ENCODE measurements at places on chromosomes 13 and 19.

GRCh38 chr19:32191921-32192320 lies 153.5 kb upstream of the ZNF507 start:
- DNase-seq: no peak

DNA sequence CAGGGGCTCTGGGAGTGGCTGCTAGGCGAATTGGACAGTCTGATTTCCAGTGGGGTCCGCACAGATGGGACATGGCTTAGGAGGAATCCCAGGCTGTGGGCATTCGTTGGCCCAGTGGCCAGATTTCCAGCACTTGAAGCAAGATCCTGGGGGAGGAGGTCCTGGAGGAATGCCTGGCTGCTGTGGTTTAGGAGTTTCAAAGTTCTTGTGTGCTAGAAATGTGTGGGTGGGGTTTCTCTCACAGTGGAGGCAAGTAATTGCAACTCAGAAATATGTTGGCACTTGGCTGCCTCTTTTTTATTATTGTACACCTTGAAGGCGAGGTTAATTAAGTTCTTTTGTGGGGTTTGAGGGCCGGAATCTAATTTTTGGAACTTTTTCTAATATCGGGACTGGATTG lies 17.1 kb downstream of the IGFL3 start:
- no peak for DNase-seq

DNA sequence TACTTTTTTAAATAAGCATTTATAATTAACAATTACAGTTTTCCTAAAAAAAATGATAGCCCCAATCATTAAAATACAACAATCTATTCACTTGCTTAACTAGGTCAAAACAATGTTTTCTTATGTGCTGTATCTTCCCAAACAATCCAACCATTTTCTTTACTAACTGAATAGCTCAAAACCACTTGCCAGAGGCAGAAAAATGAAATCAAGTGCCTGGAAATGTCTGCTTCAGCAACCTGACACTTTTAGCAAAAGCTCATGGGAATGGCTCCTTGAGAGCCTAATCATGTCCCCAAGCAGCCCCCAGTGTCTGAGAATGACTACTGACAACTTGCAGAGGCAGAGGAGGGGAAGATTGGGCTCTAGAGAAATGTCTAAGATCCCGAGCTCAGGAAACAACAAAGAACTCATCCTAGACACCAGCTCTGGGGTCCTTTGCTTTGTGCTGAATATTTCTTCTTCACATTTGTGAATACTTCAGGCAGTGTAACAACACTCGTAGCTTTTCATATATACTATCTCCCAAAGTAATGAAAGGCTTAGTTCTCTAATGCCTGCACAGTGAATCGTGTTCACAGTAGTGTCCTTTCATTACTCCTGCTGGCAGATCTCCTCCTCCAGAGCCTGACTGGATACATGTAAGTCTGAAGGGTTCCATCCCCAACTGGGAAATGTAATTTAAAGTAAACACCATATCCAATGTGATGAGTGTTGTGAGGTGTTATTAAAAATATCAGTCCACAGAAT lies 280.0 kb downstream of the LHFPL6 start:
- DNase-seq: no peak

DNA sequence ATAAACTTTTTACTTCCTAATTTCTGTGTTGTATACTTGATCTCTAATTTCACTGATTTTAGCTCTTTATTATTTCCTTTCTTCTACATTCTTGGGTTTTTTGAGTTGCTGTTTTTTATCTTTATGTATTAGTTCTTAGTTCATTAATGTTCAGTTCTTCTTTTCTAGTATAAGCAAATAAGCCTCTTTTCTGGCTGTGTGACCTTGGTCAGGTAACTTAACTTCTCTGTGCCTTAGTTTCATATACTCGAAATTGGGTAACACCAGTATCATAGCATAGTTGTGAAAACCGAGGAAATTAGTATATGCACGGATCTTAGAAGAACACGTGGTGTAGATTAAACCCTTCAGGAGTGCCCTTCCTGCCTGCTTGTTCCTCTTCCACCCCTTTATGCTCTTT lies 130.2 kb upstream of the C1QTNF9B start:
- no peak for DNase-seq

DNA sequence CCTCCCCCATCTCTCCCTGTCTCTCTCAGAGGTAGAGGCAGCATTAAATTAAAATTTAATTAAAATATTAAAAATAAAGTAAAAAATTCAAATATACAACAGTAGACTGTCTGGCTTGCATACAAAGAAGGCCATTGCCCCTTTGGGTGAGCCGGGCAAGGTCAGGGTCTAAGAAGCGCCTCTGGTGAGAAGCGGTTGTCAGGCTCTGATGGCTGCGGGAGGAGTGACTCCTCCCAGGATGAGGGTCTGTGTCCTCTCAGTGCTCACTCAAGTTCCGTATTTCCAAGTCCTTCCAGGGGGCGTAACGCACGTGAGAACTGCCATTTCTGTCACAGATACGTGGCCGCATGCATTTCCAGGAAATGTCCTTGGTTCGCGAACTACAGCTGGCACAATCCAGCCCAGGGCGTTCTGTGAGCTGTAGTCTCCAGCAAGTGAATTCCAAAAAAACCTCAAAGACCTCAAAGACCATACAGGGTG lies 737 bp upstream of the ZNF181 start:
- DNase-seq: no peak
